ENCODE measurements at places on chromosomes 16 and 17.

GRCh38 chr17:1713160-1713877, 3.1 kb upstream of the TLCD2 start:
- DNase-seq: no peak

DNA sequence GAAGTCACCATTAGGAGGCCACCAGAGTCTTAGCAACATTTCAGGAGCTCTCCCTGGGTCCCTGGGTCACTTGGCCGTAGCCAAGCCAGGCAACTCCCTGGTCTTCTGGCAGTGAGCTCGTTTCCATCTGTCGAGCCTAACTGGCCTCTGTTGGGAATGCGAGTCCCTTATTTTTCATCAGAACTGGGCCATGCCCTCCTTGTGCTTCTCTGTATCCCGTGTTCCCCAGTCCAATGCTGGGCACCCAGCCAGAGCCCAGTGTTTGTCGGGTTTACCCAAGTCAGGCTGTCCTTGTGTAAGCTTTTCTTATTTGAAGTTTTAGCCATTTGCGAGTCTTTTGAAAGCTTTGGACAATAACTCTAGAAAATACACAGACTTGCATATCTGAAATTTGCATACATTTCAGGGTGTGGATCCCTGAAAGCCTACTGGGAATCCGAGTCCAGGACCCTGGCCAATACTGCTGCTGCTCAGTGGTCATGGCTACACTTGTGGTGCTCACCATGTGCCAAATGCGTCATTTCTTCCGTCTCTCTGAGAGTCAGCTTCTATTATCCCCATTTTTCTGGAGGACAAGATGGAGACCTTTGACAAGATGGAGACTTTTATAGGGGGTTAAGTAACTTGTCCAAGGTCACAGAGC, 81.6 kb upstream of the LGALS9 start:
- no peak for DNase-seq

DNA sequence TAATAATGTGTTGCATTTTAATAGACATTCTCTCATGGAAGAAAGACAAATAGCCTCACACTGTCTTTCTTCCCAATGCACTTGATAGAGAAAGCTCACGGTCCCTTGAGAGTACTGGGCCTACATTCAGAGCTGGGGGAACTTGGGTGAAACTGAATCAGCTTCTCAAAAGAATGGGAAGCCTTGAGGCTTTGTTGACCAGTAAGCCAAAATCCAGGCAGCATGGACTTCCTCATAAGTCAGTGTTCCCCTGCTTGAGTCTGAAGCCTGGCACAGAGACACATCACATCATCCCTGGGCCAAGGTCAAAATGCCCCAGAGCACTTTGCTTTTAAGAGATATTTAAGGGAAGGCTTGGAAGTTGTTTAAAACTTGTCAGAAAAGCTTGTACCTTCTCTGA, 302.2 kb upstream of the SALL1 start:
- DNase-seq: no peak

GRCh38 chr17:7367083-7367482, 12.1 kb downstream of the TMEM95 start:
- no peak for DNase-seq

DNA sequence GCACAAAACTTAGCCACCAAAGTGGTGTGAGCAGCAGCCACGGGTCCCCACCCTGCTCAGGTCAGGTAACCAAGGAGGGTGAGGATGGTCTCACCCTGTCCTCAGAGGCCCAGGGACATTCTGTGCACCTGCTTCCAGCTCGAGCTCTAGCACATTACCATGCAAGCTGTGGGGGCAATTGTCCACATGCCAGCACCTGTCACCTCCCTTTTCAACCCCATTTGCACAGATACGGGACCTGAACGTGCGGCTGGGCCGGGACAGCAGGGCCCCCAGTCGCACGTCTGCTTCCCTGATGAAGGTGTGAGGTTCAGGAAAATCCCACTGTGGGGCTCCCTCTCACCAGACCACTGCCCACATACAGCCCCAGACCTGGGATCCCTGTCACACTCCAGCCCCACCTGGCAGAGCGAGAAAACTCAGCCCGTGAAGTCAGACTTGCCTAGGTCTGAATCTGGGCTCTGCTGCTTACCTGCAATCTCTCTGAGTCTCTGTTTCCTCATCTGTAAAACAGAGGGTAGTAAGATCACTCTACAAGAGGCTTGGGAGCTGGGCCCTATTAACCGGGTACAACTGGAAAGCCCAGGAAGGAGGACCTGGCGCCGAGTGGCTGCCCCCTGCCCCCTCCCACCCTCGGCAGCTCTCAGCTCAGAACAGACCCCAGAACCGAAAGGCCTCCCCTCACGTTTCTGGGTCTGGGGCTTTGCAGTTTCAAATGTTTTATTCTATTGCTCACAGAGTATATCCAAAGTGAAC, 7.9 kb downstream of the WFIKKN2 start:
- no peak for DNase-seq

GRCh38 chr17:7233701-7234082, 625 bp downstream of the DVL2 start:
- no peak for DNase-seq

DNA sequence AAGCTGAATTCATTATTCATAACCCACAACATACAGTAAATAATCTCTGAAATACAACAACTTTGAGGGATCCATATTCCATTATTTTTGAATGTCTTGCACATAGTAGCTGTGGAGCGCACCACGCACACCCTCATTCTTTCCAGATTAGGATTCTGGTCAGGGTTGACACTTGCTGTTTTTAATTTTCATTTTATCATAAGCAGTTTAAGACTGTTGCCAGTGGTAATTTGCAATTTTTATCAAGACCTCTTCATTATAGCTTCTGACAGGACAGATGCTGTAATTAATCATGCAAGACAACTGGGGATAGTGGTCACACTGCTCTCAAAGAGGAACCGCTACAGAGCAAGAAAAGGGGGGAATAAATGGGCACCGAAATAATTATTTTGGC, 109.7 kb downstream of the TOX3 start:
- DNase-seq: no peak

DNA sequence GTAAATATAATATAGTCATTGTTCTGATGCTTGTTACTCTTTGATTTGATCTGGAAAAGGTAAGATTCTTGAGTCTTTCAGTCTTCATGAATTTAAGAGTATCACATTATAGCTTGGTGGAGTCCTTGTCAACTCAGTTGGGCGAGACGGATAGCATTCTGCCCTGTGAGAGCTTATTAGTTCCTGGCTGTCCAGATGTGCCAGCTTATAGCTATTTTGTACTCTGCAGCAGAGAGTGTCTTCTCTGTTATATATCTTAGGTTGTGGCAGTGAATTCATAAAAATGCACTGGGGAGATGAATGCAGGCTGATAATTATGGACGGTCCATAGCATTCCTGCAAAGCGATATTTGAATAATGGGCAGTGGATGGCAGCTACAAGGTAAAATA, 51.0 kb upstream of the CRISPLD2 start:
- DNase-seq: no peak

DNA sequence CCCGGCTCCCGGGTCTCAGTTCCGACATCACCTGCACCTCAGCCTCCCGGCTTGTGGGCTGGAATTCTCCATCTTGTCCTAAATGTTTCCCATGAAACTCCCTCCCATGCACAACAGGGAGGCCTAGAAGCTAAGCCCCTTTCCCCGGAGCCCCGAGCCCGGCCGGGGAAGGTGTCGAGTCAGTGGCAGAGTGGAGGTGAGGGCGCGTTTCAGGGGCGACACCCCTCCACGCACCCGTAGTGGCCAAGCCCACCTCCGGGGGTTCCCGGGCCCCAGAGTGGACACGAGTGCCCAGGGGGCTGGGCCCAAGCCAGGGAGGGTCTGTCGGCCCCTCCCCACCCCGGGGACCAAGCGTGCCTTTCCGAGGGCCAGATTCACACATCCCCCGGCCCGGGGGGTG, 25.0 kb upstream of the C1QTNF8 start:
- DNase-seq: no peak

DNA sequence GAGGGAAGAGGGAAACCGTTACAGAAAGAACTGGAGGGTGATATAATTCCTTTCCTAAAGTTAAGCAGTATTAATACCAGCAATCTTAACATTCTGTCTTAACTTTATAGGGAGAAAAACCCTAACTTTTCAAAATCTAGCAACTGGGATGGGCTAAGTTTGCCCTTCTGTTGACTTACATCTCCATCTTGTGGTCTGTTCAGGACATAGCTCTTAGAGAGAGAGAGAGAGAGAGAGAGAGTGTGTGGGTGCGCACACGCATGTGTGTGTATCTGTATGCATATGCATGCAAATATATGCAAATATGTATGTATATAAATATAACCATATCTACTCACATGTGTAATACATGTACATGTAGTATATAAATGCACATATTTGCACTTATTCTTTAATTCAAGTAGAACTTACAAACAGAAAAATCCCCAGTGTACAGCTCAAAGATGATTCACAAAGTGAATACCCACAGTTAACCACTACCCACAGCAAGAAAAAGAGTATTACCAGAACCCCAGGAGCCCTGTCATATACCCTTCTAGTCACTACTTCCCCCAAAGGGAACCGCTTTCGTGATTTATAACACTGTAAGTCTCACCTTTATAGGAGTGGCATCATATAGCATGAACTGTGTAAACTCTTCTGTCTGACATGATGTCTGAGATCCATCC, 46.5 kb downstream of the STX8 start:
- DNase-seq: no peak

DNA sequence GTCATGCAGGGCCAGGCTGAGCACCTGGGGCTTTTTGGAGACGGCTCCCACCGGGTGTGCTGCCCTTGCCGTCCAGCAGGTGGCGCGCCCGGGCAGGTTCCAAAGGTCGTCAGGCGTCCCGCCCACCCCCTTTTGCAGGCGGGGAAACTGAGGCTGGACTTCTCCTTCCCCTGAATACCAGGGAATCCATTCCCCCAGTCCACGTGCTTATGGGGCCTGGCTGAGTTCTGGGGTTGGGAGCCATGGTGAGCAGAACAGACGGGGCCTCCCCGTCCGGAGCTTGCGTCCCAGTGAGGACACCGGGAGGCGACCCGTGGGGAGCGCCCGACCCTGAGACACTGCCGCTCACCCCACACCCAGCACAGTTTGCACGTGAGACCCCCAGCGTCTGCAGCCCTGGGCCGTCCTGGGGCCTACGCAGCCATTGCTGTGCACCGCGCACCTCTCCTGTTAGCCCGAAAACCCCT, 51.8 kb upstream of the JPH3 start:
- DNase-seq: peak; percentile 51

- peak; percentile 20 for DNase-seq
Measured at GRCh38 chr16:29789775-29790182, 772 bp upstream of the KIF22 start.

GRCh38 chr17:80725517-80725916, 180.9 kb downstream of the RPTOR start:
- DNase-seq: no peak

- DNase-seq: no peak
Measured at GRCh38 chr16:56647641-56648431, 3.9 kb upstream of the MT1B start.

- DNase-seq: no peak
Measured at GRCh38 chr17:43891851-43892646, 15.3 kb downstream of the MPP2 start.

- DNase-seq: no peak
Measured at GRCh38 chr16:73483076-73483791, 435.3 kb upstream of the ZFHX3 start.

- no peak for DNase-seq
Measured at GRCh38 chr17:17412326-17412725, 64.5 kb upstream of the MED9 start.

- no peak for DNase-seq
Measured at GRCh38 chr16:85126705-85127378, 14.6 kb upstream of the CIBAR2 start.

GRCh38 chr16:53216798-53217197, 162.0 kb downstream of the CHD9 start:
- DNase-seq: no peak

- no peak for DNase-seq
Measured at GRCh38 chr16:52383640-52384292, 163.2 kb downstream of the TOX3 start.

- DNase-seq: no peak
Measured at GRCh38 chr17:57363998-57364643, 107.8 kb downstream of the MSI2 start.

- DNase-seq: no peak
Measured at GRCh38 chr16:87831421-87832136, 37.7 kb downstream of the SLC7A5 start.

DNA sequence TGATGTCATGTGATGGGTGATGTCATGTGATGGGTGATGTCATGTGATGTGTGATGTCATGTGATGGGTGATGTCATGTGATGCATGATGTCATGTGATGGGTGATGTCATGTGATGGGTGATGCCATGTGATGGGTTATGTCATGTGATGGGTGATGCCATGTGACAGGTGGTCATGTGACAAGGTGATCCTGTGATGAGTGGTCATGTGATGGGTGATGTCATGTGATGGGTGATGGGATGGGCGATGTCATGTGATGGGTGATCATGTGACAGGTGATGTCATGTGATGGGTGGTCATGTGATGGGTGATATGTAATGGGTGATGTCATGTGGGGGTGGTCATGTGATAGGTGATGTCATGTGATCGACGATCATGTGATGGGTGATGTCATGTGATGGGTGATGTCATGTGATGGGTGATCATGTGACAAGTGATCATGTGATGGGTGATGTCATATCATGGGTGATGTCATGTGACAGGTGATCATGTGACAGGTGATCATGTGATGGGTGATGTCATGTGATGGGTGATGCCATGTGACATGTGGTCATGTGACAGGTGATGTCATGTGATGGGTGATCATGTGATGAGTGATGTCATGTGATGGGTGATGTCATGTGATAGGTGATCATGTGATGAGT, 17.2 kb downstream of the CD300LB start:
- DNase-seq: peak; percentile 77

- DNase-seq: no peak
Measured at GRCh38 chr16:54417384-54417783, 130.8 kb upstream of the IRX3 start.

- DNase-seq: no peak
Measured at GRCh38 chr16:28836761-28837064, 9.4 kb downstream of the TUFM start.

- DNase-seq: peak; percentile 25
Measured at GRCh38 chr16:85750146-85750826, 610 bp downstream of the C16orf74 start.

DNA sequence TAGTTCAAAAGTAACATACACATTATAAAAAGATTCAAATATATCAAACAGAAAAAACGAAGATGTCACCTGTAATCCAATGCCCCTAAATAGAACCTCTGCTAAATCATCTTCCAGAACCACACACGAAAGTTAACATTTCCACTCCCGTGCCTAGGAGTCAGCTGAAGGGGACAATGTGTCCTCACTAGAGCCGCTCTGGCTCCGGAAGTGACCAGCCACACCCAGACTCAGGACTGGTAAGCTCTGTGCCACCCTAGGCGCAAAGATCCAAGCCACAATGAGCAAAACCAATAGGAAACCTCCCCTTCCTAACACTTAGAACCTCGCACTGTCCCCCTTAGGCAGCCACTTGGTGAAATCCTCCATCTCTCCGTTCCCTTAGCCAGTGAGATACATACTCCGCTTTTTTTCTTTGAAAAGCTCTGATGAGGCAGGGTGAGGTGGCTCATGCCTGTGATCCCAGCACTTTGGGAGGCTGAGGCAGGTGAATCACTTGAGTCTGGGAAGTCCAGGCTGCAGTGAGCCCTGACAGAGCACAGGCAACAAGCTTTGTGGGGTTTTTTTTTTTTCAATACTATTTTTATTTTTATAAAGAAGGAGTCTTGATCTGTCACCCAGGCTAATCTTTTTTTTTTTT, 11.8 kb downstream of the CTRB1 start:
- DNase-seq: no peak

GRCh38 chr17:17154556-17154955, 51.6 kb downstream of the PLD6 start:
- DNase-seq: no peak
